ENCODE measurements at places on chromosomes 12 and 14. TPM values are rescaled to one million over a fixed set of nuclear protein-coding genes. Genes with fewer than 3 reads are reported as not detected.

TCL1B gene
- total RNA-seq: not detected

TAS2R8 gene
- not detected for total RNA-seq

DNA sequence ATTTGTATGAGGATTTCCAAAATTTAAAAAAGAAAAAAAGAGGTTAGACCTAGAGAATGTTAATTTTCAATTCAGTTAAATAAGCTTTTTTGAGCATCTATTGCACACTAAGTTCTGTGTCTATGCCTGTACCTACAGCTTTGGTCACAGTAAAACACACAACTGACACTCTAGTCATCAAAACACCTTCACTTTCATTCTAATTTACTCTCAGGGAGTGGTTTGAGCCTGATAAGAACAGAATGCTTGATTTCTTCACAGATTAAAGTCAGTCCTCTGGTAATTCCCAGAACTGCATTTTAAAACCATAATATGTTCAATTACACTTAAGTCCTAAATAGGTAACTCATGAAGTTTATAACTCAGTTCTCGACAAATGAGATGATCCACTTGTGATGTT lies 9.2 kb downstream of the SLC5A8 start:
- no peak for DNase-seq
- H3K4me3 ChIP-seq: no peak overlapping the region

DNA sequence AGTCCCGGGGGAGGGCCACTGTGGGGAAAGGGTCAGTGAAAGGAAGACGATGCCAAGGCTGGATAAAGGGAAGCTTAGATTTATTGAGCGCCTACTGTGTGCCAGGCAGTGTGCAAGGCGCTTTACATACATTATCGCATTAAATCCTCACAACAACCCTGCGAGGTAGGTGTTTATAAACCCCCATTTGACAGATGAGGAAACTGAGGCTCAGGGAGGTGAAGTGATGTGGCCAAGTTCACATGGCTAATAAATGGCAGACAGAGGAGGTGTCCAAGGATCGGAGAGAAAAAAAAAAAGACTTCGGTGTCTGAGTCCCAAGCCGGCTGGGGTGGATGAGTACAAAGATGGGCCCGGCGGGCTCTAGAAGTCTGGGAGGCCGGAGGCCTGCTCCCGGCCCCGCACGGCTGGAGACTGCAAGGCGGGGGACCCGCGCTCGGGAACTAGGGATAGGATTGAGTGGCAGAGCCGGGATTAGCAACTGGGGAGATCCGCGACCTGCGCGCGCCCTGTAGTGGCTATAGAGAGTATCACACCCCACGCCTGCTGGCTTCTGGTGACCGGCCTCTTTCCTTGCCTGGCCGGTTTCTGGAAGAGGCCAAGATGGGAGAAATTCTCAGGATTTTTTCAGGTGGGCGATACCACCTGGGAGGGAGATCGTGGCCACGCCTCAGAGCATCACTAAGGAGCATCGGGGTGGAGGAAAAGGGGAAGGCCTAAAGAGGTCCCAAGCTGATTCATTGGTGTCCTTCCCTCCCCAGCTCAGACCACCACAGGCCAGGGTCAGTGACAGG lies 3.9 kb downstream of the DDN start:
- no peak overlapping the region for H3K27ac ChIP-seq
- peak; percentile 89 for DNase-seq
- H3K4me1 ChIP-seq: no peaks in the 10 kb centered on the region
- no peaks in the 10 kb centered on the region for H3K36me3 ChIP-seq
- no peak overlapping the region for H3K4me3 ChIP-seq
- H3K27me3 ChIP-seq: peaks cover 97% of the 10 kb centered on the region

- H3K27ac ChIP-seq: no peak overlapping the region
- no peak for DNase-seq
- H3K4me3 ChIP-seq: no peak overlapping the region
- no peaks in the 10 kb centered on the region for H3K27me3 ChIP-seq
Observed at GRCh38 chr12:40103043-40103442, 2.8 kb downstream of the SLC2A13 start.

MIPOL1 gene
- total RNA-seq: 11.7 TPM

GRCh38 chr12:9643266-9643660 lies 26.2 kb upstream of the CLEC2D start:
- DNase-seq: no peak
- no peak overlapping the region for H3K27ac ChIP-seq
- no peak overlapping the region for H3K4me3 ChIP-seq
- H3K36me3 ChIP-seq: no peaks in the 10 kb centered on the region
- peaks cover 6% of the 10 kb centered on the region for H3K4me1 ChIP-seq

- DNase-seq: no peak
- no peaks in the 10 kb centered on the region for H3K4me1 ChIP-seq
- H3K36me3 ChIP-seq: no peaks in the 10 kb centered on the region
- no peak overlapping the region for H3K27ac ChIP-seq
- H3K4me3 ChIP-seq: no peak overlapping the region
- no peaks in the 10 kb centered on the region for H3K27me3 ChIP-seq
Observed at GRCh38 chr12:103884316-103884715, 43.3 kb upstream of the NT5DC3 start.

DNA sequence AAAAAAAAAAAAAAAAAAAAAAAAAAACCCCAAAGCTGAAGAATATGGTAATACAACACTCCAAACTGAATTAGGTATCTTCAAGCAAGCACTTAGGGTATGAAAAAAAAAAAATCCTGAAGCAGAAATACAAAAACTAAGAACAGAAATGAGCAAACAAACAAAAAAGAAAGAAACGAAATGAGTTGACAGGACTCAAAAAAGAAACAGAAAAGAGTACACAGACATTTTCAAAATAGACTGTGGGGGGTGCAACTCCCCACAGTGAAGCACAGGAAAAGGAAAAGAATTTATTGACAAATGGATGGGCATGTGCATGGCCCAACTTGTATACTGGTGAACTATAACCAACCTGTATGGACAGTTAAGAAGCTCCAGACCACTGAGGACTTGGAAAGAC lies 24.6 kb downstream of the RPS6KA5 start:
- no peaks in the 10 kb centered on the region for H3K27me3 ChIP-seq
- no peak overlapping the region for H3K27ac ChIP-seq
- H3K4me1 ChIP-seq: peaks cover under 1% of the 10 kb centered on the region
- H3K4me3 ChIP-seq: no peak overlapping the region
- H3K36me3 ChIP-seq: no peaks in the 10 kb centered on the region

GRCh38 chr12:68113644-68114043 lies 45.9 kb downstream of the IFNG start:
- no peaks in the 10 kb centered on the region for H3K27me3 ChIP-seq
- no peaks in the 10 kb centered on the region for H3K4me1 ChIP-seq

- no peaks in the 10 kb centered on the region for H3K4me1 ChIP-seq
- H3K27ac ChIP-seq: no peak overlapping the region
- no peak overlapping the region for H3K4me3 ChIP-seq
- DNase-seq: no peak
Observed at GRCh38 chr12:129169928-129170327, 316.6 kb downstream of the GLT1D1 start.

GRCh38 chr12:15778126-15778525 lies 11.1 kb downstream of the EPS8 start:
- H3K36me3 ChIP-seq: no peaks in the 10 kb centered on the region
- H3K27ac ChIP-seq: no peak overlapping the region
- H3K4me3 ChIP-seq: no peak overlapping the region
- H3K27me3 ChIP-seq: no peaks in the 10 kb centered on the region
- no peak for DNase-seq

KLRD1 gene
- 3.6 TPM for total RNA-seq
